GOT3 (cell line): ENCODE measurements at places on chromosomes 6 and 20.

GRCh38 chr6:43434001-43434840 is 6.9 kb downstream of the ABCC10 start:
- DNase-seq, result no peak

DNA sequence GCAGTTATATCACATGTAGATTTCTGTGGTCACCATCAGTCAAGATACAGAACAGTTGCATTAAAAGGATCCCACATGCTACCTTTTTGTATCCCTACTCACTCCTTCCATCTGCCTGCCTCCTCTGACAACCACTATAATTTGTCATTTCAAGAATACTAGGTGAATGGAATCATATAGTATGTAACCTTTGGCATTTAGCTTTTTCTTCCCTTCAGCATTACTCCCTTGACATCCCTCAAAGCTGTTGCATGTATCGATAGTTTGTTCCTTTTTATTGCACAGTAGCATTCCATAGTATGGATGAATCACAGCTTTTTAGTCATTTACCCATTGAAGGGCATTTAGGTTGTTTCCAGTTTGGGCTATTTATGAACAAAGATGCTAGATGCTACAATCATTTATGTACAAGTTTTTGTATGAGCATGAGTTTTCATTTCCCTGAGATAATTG is 26.1 kb downstream of the NCOA7 start:
- no peak for DNase-seq

GRCh38 chr6:148989585-148989984 is 242.8 kb downstream of the UST start:
- DNase-seq, result no peak

- DNase-seq, result no peak
Measured at GRCh38 chr6:151060766-151061531, 178.8 kb upstream of the AKAP12 start.

GRCh38 chr6:163092876-163093275 is 321.6 kb upstream of the QKI start:
- no peak for DNase-seq

- no peak for DNase-seq
Measured at GRCh38 chr20:6691516-6691915, 76.0 kb upstream of the BMP2 start.

- DNase-seq, result no peak
Measured at GRCh38 chr6:8499540-8499939, 64.2 kb upstream of the SLC35B3 start.

DNA sequence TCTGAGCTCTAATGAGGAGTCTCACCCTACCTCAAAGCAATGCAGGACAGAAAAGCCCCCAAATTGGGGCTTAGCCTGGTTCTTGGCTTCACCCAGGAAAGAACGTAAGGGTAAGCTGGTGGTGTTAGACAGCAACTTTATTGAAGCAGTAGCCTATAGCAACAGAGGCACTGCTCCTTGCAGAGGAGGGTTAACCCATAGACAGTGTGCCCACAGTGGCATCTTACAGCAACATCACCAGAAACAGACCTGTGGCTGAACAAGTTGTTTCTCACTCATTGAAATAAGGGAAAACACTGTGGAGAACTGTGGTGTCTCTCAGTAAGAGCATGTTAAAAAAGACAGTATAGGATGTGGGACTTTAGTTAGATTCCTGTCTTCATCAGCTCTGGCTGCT is 80.4 kb upstream of the SPTLC3 start:
- no peak for DNase-seq

DNA sequence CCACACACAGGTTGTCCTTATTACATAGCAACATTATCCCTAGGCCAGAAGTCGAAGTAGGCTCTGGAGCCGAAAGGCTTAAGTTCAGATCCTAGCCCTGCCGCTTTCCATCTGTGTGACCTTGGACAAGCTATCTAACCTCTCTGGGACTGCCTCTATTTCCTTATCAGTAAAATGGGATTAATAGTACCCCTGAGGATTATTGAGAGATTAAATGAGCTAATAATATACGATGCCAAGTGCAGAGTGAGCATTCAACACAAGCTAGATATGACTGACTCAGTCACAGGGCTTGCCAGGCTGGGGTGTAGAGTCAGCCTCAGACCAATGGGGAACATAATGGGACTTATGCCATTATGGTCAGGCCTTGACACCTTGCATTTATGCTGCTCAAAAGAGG is 8.9 kb upstream of the SPATA2 start:
- no peak for DNase-seq

DNA sequence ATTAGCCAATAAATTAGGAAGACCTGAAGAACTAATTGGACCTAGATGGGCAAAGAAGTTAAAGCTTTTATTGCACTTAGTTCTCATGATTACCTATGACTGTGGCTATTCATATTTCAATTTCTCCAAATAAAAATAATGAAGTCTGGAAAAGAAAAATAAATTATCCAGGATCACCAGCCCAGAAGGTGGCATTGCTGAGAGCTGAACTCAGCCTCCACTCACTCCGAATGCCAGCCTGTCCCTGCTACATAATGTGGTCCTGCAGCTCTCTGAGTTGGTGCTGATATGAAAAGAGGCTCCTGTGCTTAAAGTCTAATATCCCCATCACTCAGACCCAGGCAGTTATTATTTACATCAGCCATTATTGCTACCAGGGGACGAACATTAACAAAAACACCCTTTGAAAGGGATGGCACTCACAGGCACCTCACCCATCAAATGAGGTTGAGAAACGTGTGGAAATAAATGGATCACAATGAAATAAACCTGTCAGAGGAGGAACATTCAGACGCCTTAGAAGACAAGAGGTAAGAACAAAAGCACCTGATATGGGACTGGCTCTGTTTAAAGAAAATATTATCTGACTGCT is 649.7 kb upstream of the CHD6 start:
- no peak for DNase-seq

GRCh38 chr6:2883673-2884072 is 19.4 kb downstream of the SERPINB9 start:
- no peak for DNase-seq

DNA sequence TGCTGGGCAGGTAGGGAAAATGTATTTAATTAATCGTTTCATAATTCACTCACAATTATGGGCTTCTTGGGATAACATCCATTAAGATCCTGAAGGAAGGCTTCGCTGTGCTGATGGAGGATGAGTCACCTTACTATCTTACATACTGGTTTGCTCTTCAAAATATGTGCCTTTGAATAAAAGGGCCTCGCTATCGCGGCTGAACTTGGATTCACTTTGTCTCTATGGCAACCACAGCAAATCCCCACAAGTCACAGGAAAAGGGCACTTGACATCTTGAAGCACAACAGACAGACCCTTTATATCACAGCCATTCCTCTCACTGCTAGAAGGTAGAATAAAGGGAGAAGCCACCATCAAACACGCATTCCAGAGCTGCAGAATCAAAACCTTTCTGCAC is 141.3 kb upstream of the MYLIP start:
- no peak for DNase-seq

GRCh38 chr6:41560431-41561192 is 14.4 kb downstream of the FOXP4 start:
- DNase-seq, result no peak

DNA sequence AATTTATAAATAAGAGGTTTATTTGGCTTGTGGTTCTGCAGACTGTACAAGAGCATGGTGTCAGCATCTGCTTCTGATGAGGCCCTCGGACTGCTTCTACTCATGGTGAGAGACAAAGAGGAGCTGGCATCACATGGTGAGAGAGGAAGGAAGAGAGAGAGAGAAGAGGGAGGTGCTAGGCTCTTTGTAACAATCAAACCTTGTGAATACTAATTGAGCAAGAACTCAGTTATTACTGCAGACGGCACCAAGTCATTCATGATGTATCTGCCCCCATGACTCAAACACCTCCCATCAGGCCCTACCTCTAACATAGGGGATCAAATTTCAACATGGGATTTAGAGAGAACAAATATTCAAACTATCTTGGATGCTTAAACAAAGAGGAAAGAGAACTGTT is 6.3 kb upstream of the SIRPG start:
- DNase-seq, result no peak

DNA sequence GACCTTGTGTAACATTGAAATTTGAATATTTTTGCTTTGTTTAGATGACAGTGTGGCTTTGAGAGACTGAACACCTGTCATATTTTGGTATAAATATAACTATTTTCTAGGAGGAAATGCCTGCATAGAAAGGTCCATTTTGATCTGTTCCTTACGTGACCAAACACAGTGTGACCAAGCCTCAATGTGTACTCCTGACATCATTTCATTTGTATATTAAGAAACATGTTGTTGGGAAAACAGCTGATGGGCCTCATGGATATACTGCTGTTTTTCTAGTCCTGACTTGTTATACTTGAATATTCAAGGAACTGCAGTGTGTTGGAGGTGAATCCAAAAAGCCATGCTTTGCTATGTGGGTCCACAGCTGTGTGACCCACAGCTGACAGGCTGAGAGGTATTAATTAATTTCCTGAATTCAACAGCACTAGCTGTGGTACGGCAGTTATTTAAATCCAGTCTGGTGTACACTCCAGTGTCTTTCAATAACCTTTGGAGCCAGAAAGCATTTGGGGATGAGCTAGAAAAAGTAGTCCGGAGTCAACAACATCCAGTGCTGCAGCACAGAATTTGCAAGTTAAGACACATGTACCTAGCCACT is 18.9 kb downstream of the NCOA7 start:
- DNase-seq, result no peak

DNA sequence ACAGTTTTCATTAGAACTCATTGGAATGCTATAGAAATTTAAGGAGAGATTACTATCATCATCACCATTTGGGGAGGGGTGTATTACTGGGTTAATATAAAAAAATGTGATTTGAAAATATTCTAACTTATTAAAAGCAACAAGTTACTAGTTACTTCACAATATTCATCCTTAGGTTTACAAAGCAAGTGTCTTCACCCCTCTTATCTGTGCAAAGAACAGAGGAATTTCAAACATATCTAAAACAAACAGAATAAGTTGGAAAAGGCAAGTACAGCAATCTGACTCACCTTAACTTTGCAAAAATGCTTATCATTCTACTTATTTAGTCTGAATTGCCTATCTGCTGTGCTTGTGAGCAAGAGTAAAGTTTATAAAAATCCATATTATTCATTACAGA is 32.9 kb downstream of the DCBLD1 start:
- no peak for DNase-seq

DNA sequence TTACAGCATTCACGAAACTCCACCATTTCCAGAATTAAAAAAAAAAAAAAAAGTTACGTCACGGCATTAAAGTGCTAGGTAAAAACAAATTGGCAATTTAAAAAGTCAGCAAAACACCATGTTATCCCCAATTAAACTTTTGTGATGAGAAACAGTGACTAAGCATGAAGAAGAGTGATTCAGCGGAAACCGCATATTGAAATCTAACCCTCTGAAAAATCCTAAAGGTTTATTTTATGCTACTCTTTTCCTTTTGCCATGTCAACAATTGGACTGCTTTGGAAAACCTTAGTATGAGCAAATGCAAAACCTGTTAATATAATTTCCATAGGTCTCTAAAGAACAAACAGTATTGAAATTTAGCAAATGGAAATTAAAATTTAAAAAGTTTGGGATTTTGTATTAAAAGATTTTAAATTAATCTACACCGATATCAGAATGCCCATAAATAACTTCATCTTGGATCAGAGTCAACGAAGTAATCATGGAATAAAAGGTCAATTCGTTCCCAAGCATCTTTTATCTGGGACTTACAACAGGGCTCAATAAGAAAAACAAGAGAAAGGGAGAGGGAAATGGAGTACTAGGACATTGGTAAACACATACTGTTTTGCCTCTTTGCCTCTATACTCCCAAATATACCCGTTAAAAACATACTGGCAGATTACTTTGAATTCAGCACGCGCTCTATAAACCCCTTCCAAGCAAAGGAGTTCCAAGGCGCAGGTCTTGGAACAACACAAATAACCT is 1.1 kb downstream of the FBXO30 start:
- no peak for DNase-seq

DNA sequence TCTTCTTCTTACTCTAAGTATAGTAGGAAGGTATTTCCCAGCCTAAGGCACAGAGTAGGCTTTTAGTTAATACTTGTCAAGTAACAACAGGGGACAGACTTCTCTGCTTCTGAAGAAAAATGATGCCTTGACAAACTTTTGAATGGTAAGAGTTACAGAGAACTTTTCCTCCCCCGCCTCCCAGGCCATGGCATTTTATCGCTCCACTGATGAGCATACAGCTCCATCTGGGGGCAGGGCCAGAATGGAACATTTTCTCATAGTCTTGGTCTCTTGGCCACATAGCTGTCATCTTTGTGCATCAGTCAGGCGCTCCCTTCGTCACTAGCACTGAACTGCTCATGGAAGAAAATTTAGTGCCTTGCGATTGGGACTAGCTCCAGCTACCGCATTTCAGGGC is 1066.8 kb upstream of the CITED2 start:
- no peak for DNase-seq

DNA sequence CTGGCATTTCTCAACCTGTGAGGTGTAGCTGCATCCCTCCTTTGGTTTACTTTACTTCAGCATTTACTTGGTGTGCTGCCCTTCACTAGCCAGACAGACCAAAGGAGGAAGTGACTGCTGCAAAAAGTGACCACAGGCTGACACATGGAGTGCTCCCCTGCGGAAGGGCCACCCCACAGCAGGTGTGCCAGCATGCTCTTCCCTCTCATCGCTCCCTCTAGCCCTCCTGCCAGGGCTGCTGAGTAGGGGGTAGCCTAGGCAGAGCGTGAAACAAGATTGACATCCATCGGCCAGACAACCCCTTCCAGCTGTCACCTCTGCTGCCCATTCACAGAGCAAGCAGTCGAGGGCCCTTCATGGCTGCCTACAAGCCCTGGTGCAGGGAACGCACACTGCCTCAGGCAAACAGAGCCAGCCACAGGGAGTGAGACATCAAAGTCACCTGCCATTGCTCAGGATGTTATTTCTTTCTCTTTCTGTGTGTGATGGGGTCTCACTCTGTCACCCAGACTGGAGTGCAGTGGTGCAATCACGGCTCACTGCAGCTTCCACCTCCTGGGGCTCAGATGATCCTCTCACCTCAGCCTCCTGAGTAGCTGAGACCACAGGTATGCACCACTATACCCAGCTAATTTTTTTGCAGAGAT is 102.0 kb upstream of the RPS6KA2 start:
- no peak for DNase-seq

DNA sequence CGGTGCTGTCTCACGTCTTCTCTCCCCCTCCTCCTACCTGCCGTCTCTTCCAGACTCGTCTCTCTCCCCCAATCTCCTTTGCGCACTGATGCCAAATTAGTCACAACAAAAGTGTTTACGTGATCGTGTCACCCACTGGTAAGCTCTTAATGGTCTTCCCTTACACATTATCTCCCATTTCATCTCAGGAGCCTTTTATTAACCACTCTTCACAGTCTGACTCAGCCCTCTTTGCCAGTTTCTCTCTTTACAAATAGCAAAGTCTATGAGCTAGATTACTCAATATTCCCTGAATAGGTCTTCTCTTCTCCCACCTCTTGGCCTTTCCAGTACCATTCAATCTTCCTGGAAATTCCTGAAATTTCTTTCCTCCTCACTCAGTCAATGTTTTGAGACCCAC is 247.0 kb downstream of the ESR1 start:
- no peak for DNase-seq

DNA sequence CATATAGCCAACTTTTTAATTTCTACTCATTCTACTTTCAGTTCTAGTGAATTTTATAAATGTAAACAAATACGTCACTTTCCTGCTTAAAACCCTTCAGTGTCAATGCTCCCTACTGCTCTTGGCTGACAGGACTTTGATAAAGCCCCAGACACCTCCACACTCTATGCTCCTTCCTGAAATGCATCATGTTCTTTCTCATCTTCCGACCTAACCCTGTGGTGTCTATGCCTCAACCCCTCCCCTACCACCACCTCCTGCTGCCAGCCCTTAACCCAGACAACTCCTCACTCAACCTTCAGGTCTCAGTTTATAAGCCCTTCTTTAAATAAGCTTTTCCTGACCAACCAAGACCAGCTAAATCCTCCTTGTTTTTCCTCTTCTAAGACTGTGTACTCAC is 19.1 kb downstream of the TLDC2 start:
- no peak for DNase-seq
